ENCODE measurements at places on chromosomes 3 and 15.

DNA sequence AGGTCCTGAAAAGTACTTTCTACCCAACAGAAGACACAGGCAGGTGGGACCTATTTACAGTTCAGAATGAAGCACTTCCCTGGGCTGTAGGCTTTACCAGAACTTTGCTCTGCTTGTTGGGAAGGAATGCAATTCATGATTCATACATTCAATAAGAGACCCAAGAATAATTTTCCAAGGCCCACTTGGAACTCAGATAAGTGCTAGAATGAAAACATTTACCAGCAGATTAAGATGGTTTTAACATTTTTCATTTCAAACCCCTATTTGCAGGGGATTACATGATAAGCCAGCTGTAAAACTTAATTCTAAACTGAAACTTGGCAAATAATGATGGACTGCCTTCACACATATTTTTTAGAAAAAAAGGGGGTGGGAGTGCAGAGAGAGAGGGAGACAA, 417.2 kb downstream of the ERC2 start:
- no peak for DNase-seq

GRCh38 chr15:67461735-67462134, 59.2 kb upstream of the C15orf61 start:
- no peak for DNase-seq

GRCh38 chr15:55789066-55789660, 46.2 kb upstream of the PRTG start:
- DNase-seq, result no peak

- DNase-seq, result no peak
Measured at GRCh38 chr15:55255714-55256113, 33.9 kb downstream of the RAB27A start.

GRCh38 chr3:119586733-119587172, 7.5 kb downstream of the ADPRH start:
- DNase-seq, result no peak

GRCh38 chr3:137285924-137286323, 328.1 kb downstream of the IL20RB start:
- no peak for DNase-seq
